ENCODE measurements at places on chromosomes 2 and 18. TPM values are rescaled to one million over a fixed set of nuclear protein-coding genes. Genes with fewer than 3 reads are reported as not detected.

The NXPH2 gene
- not detected for total RNA-seq

The GPAT2 gene
- total RNA-seq, result not detected

The CYRIA gene
- total RNA-seq, result not detected

The UGT1A4 gene
- total RNA-seq, result 3.9 TPM

The ALKAL2 gene
- not detected for total RNA-seq

The TMEM247 gene
- not detected for total RNA-seq

The PLCD4 gene
- not detected for total RNA-seq

The MAP2 gene
- 0.08 TPM for total RNA-seq

The KANSL1L gene
- 14.2 TPM for total RNA-seq

The ZNF521 gene
- total RNA-seq, result 0.21 TPM

The CCDC102B gene
- not detected for total RNA-seq

The LAMA3 gene
- total RNA-seq, result 9.5 TPM

The MYCN gene
- total RNA-seq, result not detected

The FAP gene
- total RNA-seq, result not detected

The CYTIP gene
- total RNA-seq, result 0.08 TPM

The IGFBP5 gene
- not detected for total RNA-seq

The B3GNT2 gene
- total RNA-seq, result 19.3 TPM

The ARHGEF33 gene
- not detected for total RNA-seq

The ORMDL1 gene
- total RNA-seq, result 32.9 TPM

The MREG gene
- 13.8 TPM for total RNA-seq

The CAPN14 gene
- not detected for total RNA-seq

The CCDC68 gene
- 1.1 TPM for total RNA-seq

The LHCGR gene
- total RNA-seq, result not detected

The HRH4 gene
- total RNA-seq, result not detected

The CRYGD gene
- not detected for total RNA-seq

The CD207 gene
- not detected for total RNA-seq

The LAMA1 gene
- total RNA-seq, result not detected

The RUFY4 gene
- not detected for total RNA-seq

The LGALSL gene
- 8.5 TPM for total RNA-seq

The ARHGAP25 gene
- total RNA-seq, result not detected

The GPBAR1 gene
- 0.05 TPM for total RNA-seq

The ERICH2 gene
- total RNA-seq, result 0.42 TPM

The VWC2L gene
- total RNA-seq, result not detected

The TMEM198 gene
- total RNA-seq, result 5.6 TPM

The GNLY gene
- total RNA-seq, result not detected

The ELOA2 gene
- not detected for total RNA-seq

The CDK15 gene
- total RNA-seq, result not detected

The FSIP2 gene
- total RNA-seq, result 0.21 TPM

The ACMSD gene
- total RNA-seq, result not detected

The DSG4 gene
- 0.38 TPM for total RNA-seq

Data from HT-29 (cell line).